GM12878 (cell line): ENCODE measurements at places on chromosomes 6 and 20. TPM values are rescaled to one million over a fixed set of nuclear protein-coding genes. Genes with fewer than 3 reads are reported as not detected.

The C20orf202 gene
- polyA plus RNA-seq, result not detected in 2 replicates

The HLA-DOA gene
- polyA plus RNA-seq, result 46.2 and 47.6 TPM in 2 replicates

The HMGCLL1 gene
- not detected in 2 replicates for polyA plus RNA-seq

The CDSN gene
- not detected in 2 replicates for polyA plus RNA-seq

The REM1 gene
- polyA plus RNA-seq, result not detected in 2 replicates

The RNASET2 gene
- polyA plus RNA-seq, result 47.3 and 51.9 TPM in 2 replicates

The FOXS1 gene
- polyA plus RNA-seq, result not detected in 2 replicates

The AFG1L gene
- polyA plus RNA-seq, result 6.1 and 9.2 TPM in 2 replicates

The CST4 gene
- polyA plus RNA-seq, result not detected in 2 replicates

The SLC16A10 gene
- polyA plus RNA-seq, result 1.4 and 2.3 TPM in 2 replicates

The ISM1 gene
- not detected in 2 replicates for polyA plus RNA-seq

The MKKS gene
- 11.1 and 14.0 TPM in 2 replicates for polyA plus RNA-seq

The OPRM1 gene
- polyA plus RNA-seq, result not detected in 2 replicates

The CYP24A1 gene
- not detected in 2 replicates for polyA plus RNA-seq

The FGD2 gene
- polyA plus RNA-seq, result 19.7 and 25.3 TPM in 2 replicates

The GTSF1L gene
- polyA plus RNA-seq, result 0.74 and 1.00 TPM in 2 replicates

The LY6G6F gene
- not detected in 2 replicates for polyA plus RNA-seq

The ADGRF5 gene
- not detected in 2 replicates for polyA plus RNA-seq

The TGM2 gene
- polyA plus RNA-seq, result 0.22 and 0.47 TPM in 2 replicates

The BPIFA1 gene
- polyA plus RNA-seq, result not detected in 2 replicates

The KCNQ5 gene
- 3.0 and 3.9 TPM in 2 replicates for polyA plus RNA-seq

The OPN5 gene
- polyA plus RNA-seq, result not detected in 2 replicates

The TXNDC5 gene
- 77.2 and 165 TPM in 2 replicates for polyA plus RNA-seq

The NRN1 gene
- polyA plus RNA-seq, result not detected in 2 replicates

The SLC22A7 gene
- polyA plus RNA-seq, result not detected in 2 replicates

The ZC3H12D gene
- 1.2 and 2.6 TPM in 2 replicates for polyA plus RNA-seq

The CLVS2 gene
- polyA plus RNA-seq, result not detected in 2 replicates

The TSBP1 gene
- polyA plus RNA-seq, result not detected in 2 replicates

The SEMG1 gene
- not detected in 2 replicates for polyA plus RNA-seq

The SCAF8 gene
- polyA plus RNA-seq, result 9.6 and 12.4 TPM in 2 replicates

The IMPG1 gene
- not detected in 2 replicates for polyA plus RNA-seq

The ARMH2 gene
- not detected in 2 replicates for polyA plus RNA-seq

The PTCHD4 gene
- 0.11 TPM in 1 of 2 replicates, not detected in the other for polyA plus RNA-seq

The ELOVL2 gene
- not detected in 2 replicates for polyA plus RNA-seq

The SLC24A3 gene
- polyA plus RNA-seq, result not detected in 2 replicates

The EBF4 gene
- not detected in 2 replicates for polyA plus RNA-seq

The GSTA1 gene
- not detected in 2 replicates for polyA plus RNA-seq

The RAET1G gene
- polyA plus RNA-seq, result not detected in 2 replicates

The SPTLC3 gene
- not detected in 2 replicates for polyA plus RNA-seq

The CTCFL gene
- polyA plus RNA-seq, result 0.08 and 0.12 TPM in 2 replicates

The HLA-G gene
- polyA plus RNA-seq, result 2.0 and 2.9 TPM in 2 replicates

The LY6G5C gene
- polyA plus RNA-seq, result 4.1 and 6.1 TPM in 2 replicates

The EFCAB8 gene
- 0.02 TPM in 1 of 2 replicates, not detected in the other for polyA plus RNA-seq

The AAR2 gene
- 37.3 and 41.7 TPM in 2 replicates for polyA plus RNA-seq

The RNF114 gene
- polyA plus RNA-seq, result 82.3 and 82.7 TPM in 2 replicates

The HEY2 gene
- 0.32 and 0.38 TPM in 2 replicates for polyA plus RNA-seq

The AIF1 gene
- 134 and 135 TPM in 2 replicates for polyA plus RNA-seq

The SLC2A10 gene
- not detected in 2 replicates for polyA plus RNA-seq

The DCDC2 gene
- not detected in 2 replicates for polyA plus RNA-seq
